Coronary artery (tissue), 2 donors: ENCODE measurements at places on chromosomes 1 and 21.

GRCh38 chr21:25552856-25553255 lies 54.4 kb downstream of the MRPL39 start:
- DNase-seq: no peak

GRCh38 chr21:32282992-32283391 lies 4.1 kb upstream of the MIS18A start:
- no peak for DNase-seq

DNA sequence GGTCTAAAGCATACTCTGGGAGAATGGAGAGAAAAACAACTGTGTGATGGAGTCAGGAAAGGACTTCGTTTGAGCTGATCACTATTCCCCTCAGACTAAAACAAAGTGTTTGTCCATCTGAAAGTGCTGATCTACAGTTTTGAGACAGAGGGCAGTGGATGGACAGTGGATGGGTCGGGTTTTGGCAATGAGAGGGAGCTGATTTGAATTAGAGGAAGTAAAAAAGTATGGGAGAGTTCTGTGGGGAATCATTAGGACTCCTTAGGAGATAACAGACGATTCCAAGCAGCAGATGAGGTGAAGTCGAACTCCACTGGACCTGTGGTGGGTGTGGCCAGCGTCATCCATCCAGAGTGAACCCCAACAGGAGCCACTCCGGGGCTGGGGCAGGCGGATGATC lies 62.3 kb downstream of the PTGS2 start:
- no peak for DNase-seq

GRCh38 chr1:54595956-54596498 lies 27.3 kb downstream of the FAM151A start:
- DNase-seq: no peak

DNA sequence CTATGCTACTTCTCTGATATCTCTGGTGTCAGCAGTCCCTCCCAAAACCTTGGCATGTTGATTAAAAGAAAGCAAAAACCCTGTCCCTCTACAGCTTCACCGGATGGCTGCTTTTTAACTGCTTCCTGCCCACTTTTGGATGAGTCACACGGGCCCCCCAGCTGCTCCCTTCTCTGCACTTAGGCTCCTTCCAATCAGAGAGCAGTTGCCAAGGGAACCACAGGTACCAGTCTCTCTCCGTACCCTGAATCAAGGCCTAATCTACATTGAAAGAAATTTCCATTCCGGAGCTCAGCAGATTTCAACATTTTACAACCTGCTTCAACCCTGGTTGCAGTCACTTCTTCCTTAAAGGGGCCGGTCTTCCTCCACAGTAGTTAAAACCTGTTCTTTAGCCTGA lies 70.6 kb upstream of the GJB5 start:
- no peak for DNase-seq

- DNase-seq: no peak
Measured at GRCh38 chr1:59638231-59638711, 176.5 kb upstream of the HOOK1 start.

DNA sequence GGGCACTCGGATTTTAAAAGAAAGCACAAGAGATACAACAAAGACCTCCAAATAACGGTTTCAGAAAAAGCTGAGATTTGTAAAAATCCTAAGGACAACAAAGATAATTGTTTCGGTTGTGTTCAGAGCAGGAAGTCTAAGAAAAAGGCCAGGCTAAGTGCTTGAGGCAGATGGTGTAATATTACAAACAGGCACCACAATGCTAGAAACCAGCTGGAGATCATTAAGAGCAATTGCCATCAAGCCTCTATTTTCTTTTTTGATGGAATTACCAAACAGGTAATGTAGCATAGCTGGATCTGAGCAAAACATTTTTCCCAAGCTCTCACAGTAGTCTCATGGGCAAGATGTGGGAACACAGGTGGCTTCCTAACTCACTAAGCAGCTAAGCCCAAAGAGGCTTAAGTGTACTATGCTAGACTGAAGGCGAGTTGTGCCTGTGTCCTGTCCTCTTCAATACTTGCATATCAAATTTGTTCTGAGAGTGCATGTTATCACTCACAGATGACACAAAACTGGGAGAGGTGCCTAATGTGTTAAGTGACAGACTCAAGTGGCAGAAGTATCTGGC lies 161.6 kb downstream of the GLUL start:
- no peak for DNase-seq

DNA sequence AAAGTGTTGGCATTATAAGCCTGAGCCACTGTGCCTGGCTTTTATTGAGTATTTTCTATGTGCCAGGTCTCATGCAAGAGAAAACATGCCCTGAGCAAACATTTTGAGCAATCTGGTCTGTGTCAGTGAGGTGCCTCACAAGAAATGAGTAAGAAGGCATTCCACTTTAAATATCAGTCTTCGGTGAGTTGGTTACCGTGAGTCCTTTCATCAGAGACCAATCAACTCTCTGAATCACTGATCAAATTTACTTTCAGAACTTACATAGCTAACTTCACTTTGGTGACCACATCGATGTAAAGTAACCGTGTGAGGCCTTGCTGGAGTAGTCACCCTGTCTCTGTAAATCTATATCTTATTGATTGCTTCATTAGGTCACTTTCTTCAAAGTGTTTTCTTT lies 14.3 kb upstream of the DDX59 start:
- no peak for DNase-seq

DNA sequence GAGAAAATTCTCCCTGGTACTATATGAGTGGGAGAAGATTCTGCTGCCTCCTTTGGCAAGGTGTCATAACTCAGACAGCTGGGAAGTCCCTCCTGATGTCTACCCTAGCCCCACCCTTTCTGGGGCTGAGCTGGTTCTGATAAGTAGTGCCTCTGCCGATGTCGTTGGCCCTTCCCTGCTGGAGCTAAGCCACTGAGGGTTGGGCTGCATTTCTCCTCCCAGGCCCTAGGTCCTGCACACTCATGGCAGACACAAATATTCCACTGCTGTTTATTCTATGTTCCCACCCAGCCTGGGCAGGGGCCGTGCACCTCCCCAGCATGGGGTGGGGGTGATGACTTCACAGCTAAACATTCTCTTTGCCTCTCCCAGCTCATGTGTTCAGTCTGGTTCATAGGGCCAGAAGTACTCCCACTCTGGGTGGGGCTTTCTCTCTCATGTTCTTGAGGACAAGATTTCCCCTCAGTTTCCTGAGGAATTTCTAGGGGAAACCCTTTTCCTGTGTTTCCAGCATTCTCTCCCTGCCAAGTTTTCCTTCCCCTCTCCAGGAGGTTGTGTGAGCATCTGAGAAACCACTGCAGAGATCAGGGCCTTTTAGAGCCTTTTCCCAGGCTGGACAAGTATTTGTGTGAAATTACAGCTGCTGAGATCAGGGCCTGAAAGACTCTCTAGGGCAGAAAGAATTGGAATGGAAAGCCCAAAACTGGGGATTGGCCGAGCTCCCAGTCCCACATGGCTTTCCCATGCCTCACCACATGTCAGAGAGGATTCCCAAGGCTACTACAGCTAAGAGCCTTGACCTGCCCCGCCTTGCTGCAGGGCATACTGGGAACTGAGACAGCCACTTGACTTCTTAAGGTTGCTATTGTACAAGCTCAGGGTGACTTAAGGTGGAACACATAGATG lies 66.2 kb downstream of the ATP2B4 start:
- peak; percentile 96 for DNase-seq

DNA sequence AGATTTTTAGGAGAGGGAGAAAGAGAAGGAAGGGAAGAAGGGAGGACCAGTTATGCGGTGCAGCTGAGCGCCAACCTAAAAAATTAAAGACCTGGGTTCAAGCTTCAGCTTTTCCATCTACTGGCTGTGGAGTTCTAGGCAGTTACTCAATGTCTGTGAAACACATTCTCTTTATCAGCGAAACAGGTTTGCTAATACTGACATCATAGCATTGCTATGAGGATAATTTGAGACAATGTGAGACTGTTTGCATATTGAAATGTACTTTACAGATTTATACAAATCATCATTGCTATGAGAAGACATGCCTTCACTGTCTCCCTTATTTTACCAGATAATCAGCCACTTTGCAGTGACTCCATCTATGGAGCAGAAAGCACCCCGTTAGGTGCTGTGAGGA lies 222.9 kb upstream of the SGIP1 start:
- DNase-seq: no peak

DNA sequence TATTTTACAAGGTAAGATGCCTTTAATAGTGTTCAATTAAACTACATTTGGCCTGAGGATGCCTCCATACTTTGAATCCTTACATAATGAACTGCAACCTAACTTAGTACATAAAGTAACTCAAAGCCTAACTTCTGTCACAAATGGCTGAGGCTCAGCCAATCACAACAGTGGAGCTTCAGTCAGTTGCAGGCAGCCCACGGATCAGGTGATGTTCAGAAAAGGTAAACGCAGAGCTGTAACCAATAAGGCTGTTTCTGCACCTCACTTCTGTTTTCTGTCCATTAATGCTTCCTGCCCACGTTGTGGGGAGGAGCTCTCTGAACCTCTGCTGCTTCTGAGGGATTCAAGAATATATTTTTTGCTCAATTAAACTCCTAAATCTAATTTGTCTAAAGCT lies 94.8 kb upstream of the KIAA0040 start:
- no peak for DNase-seq

DNA sequence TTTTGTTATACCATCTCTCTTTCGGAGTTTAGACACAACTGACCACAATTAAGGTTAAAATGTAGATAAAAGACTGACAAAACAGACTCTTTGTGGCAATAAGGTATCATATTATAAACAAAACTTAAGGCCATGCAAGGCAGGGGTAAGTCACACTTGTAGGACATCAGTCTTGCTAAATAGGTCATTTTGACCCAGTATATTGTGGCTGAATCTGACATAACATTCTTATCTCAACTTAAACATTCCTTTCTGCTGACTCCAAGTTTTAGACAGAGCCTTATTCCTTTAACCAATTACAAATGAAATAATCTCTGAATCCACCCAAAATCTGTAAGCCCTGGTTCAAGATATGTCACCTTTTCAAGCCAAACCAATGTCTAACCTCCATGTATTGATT lies 733.4 kb upstream of the B3GALT2 start:
- DNase-seq: no peak

- DNase-seq: no peak
Measured at GRCh38 chr1:162406811-162407210, 5.1 kb downstream of the SH2D1B start.

- DNase-seq: no peak
Measured at GRCh38 chr21:37916310-37917051, at the start of gene KCNJ6. Gene KCNJ6 (minus strand): TSS chr21:37916457. CDS start chr21:37840682, 75,775 bp downstream.

- no peak for DNase-seq
Measured at GRCh38 chr21:37757606-37758376, 158.5 kb downstream of the KCNJ6 start.

DNA sequence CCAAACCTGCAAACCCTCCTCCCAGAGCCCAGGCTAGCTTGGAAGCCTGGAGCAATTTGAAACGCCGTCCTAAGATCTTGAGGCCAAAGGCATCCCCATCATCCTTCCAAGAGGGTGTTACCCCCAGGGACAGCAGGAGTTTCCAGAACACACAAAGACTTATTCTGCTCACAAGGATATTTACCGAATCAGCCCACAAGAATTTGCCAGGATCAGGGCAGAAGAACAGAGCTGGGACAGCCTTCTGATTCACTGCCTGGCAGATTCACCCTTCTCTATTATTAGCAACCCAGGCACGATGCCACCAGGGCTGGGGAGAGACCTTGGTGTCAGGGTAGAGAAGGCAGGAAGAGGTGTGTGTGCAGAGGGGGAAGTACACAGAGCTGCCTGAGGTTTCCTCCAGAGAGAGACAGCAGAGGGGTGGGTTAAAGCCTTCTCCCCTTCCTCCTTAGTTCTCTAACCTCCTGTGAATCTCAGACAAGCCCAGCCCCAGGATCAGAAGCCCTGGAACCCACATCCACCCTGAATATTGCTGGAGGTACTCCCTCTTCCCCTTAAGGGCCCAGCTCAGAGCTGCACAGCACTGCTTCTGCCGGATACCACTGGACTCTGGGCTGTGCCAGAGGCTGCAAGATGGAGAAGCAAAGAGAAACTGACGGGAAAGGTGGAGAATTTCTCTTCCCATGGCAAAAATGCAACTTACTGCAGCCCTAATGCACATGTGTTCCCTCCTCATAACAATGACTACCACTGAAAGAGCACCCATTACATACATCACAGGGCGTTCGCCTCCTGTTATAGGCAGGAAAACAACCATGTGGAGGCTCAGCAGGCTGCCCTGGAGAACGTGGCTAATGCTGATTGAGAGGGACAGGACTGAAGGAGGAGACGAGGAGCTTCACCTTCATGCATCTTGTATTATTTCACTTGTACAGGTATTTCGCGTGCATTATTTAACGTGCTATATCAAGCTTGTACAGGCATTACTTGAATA lies 61.8 kb downstream of the ITPKB start:
- peak; percentile 87 for DNase-seq

DNA sequence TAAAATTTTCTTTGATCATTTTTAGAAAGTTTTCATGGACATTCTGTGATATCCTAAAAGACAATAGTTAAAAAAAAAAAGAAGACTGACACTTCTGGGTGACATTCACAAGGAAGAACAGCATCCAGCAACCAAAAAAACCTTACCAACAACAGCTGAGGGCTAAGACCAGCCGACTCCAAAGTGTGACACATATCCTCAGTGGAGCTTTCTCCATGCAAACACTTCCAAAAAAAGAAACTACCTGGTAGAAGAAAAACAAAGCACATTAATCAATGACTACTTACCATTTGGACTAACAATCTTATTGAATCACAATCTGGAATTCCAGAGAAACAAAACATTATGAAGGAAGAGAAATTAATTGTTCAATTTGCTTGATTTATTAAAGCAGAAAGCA lies 88.2 kb downstream of the IARS2 start:
- no peak for DNase-seq

GRCh38 chr1:82226186-82226505 lies 425.4 kb downstream of the ADGRL2 start:
- no peak for DNase-seq

GRCh38 chr1:100883963-100884362 lies 10.7 kb downstream of the EXTL2 start:
- no peak for DNase-seq

DNA sequence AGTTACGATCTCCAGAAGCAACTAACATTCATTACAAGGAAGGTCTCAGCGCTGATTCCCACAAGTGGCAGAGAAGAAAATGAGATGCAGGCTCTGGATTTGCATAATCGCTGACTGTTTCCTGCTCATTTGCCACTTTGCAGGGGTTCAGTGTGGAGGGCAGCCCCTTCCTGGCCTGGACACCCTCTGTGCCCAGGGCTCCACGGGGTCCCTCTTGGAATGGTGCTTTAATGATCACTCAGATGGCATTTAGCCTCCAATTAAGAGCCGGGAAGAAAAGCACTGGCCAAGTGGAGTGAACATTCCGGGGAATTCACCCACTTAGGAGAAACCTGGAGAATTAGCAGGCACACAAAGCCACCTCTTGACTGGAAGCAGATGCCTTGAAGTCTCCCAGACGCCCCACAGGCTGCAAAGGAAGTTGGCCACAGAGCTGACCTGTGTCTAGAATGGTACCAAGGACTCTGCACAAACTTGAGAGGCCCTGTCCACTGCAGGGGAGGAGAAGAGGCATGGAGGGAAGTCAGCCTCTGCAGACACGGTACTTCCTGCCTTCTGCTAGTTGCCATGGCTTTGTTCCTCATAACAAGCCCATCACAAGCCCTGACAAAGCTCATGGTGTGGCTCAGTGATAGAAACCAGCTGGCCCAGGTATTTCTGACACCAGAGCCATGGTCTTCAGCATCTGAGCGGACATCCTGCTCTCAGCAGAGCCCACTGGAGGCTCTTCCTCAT lies 157.2 kb downstream of the KAZN start:
- no peak for DNase-seq

GRCh38 chr1:109499661-109500536 lies 6.0 kb downstream of the CYB561D1 start:
- DNase-seq: no peak

- DNase-seq: no peak
Measured at GRCh38 chr21:37240978-37241377, 26.2 kb downstream of the VPS26C start.

GRCh38 chr1:147515045-147515869 lies 26.0 kb upstream of the BCL9 start:
- DNase-seq: no peak

GRCh38 chr1:205547936-205548827 lies 43.7 kb downstream of the CDK18 start:
- no peak for DNase-seq
